ENCODE measurements at places on chromosomes 1 and 21. TPM values are rescaled to one million over a fixed set of nuclear protein-coding genes. Genes with fewer than 3 reads are reported as not detected.

Gene GLUL
- total RNA-seq: 368 TPM

Gene DNASE2B
- total RNA-seq: not detected

Gene IFFO2
- 3.3 TPM for total RNA-seq

Gene MSH4
- total RNA-seq: 0.25 TPM

Gene KLHDC9
- total RNA-seq: 9.1 TPM

Gene ASB17
- total RNA-seq: not detected

Gene SELENON
- 45.2 TPM for total RNA-seq

Gene VTCN1
- not detected for total RNA-seq

Gene ETNK2
- total RNA-seq: 4.4 TPM

Gene ADORA1
- 16.4 TPM for total RNA-seq

Gene MANEAL
- 1.9 TPM for total RNA-seq

Gene BCAR3
- total RNA-seq: 23.5 TPM

Gene DDAH1
- total RNA-seq: 10.1 TPM

Gene ZBTB48
- total RNA-seq: 12.9 TPM

GRCh38 chr1:160208557-160209320 lies 3.6 kb downstream of the PEA15 start:
- H3K36me3 ChIP-seq: peaks cover 32% of the 10 kb centered on the region
- peak overlapping the region; percentile 96 for H3K27ac ChIP-seq
- no peaks in the 10 kb centered on the region for H3K27me3 ChIP-seq
- no peak for DNase-seq
- peak overlapping the region; percentile 95 for H3K4me3 ChIP-seq
- H3K4me1 ChIP-seq: peaks cover 81% of the 10 kb centered on the region

GRCh38 chr1:19347533-19348172 lies 35.5 kb downstream of the SLC66A1 start:
- no peak overlapping the region for H3K4me3 ChIP-seq
- H3K36me3 ChIP-seq: peaks cover 66% of the 10 kb centered on the region
- H3K4me1 ChIP-seq: peaks cover 10% of the 10 kb centered on the region
- H3K27ac ChIP-seq: no peak overlapping the region

- H3K27ac ChIP-seq: no peak overlapping the region
- no peaks in the 10 kb centered on the region for H3K36me3 ChIP-seq
- H3K27me3 ChIP-seq: no peaks in the 10 kb centered on the region
Measured at GRCh38 chr1:172973424-172973823, 77.3 kb downstream of the TNFSF18 start.

GRCh38 chr1:24635195-24635843 lies 7.8 kb upstream of the SRRM1 start:
- H3K4me3 ChIP-seq: no peak overlapping the region
- H3K27me3 ChIP-seq: peaks cover 4% of the 10 kb centered on the region
- peaks cover 3% of the 10 kb centered on the region for H3K4me1 ChIP-seq
- no peaks in the 10 kb centered on the region for H3K36me3 ChIP-seq

- no peak overlapping the region for H3K27ac ChIP-seq
- peak overlapping the region; percentile 94 for H3K4me3 ChIP-seq
- no peak for DNase-seq
- H3K4me1 ChIP-seq: peaks cover 89% of the 10 kb centered on the region
- H3K36me3 ChIP-seq: no peaks in the 10 kb centered on the region
- H3K27me3 ChIP-seq: no peaks in the 10 kb centered on the region
Measured at GRCh38 chr1:8022395-8023286, 3.5 kb downstream of the ERRFI1 start.

GRCh38 chr1:198435056-198435455 lies 105.4 kb downstream of the ATP6V1G3 start:
- no peak overlapping the region for H3K27ac ChIP-seq
- no peak for DNase-seq
- no peaks in the 10 kb centered on the region for H3K4me1 ChIP-seq
- no peak overlapping the region for H3K4me3 ChIP-seq
- H3K27me3 ChIP-seq: no peaks in the 10 kb centered on the region
- no peaks in the 10 kb centered on the region for H3K36me3 ChIP-seq

DNA sequence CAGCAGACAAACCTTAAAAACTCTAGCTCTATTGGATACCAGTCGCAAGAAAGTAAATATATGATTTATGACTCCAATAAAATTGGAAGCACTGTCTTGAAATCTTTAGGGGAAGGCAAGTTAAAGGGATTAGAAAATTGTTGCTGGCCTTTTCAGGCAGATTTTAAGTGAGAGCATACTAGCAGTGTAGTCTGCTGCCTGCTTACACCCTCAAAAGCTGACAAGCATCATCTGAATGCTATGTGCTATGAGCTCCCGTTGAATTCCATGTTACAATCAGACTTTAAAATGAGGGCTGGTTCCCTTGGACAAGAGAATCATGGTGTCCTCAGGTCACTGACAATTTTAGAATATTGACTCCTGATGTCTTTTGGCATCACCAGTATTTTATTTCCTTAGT lies 271.1 kb upstream of the C1orf105 start:
- H3K4me3 ChIP-seq: no peak overlapping the region
- H3K36me3 ChIP-seq: no peaks in the 10 kb centered on the region
- H3K27ac ChIP-seq: no peak overlapping the region
- no peaks in the 10 kb centered on the region for H3K27me3 ChIP-seq

DNA sequence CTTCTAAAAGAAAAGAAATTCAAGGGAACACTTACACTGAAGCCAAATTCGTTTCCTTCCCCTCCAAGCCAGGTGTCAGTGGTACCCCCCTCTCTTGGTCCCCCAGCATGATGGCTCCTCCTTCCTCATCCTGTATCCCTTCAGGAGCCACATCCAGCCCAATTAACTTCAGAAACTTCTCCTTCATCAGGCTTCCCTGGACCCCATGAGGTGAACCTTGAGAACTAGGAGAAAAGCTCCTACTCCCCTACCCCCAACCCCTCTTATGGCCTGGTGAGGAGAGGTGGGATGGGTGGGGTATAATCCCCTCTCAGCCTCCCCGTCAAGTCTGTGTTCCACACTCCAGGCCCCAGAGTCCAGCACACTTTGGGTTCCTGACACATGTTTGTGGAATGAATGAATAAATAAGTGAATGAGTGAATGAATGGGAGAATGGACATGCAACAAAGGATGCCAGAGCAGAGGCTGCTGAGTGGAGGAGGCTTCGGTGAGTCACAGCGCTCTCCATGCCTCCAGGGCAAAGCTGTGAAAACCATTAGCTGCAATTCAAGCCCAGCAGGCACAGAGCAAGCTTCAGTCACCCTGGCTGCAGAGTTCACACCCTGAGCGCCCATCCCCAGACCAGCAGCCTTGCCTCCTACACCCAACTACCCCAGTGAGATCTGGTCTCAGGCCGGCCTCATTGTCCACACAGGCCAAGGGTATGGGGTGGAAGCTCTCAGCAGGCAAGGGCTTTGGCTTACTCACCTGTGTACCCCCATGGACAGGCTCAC lies 43.8 kb downstream of the BATF3 start:
- H3K27me3 ChIP-seq: no peaks in the 10 kb centered on the region
- no peak overlapping the region for H3K27ac ChIP-seq
- DNase-seq: no peak
- H3K4me3 ChIP-seq: no peak overlapping the region

DNA sequence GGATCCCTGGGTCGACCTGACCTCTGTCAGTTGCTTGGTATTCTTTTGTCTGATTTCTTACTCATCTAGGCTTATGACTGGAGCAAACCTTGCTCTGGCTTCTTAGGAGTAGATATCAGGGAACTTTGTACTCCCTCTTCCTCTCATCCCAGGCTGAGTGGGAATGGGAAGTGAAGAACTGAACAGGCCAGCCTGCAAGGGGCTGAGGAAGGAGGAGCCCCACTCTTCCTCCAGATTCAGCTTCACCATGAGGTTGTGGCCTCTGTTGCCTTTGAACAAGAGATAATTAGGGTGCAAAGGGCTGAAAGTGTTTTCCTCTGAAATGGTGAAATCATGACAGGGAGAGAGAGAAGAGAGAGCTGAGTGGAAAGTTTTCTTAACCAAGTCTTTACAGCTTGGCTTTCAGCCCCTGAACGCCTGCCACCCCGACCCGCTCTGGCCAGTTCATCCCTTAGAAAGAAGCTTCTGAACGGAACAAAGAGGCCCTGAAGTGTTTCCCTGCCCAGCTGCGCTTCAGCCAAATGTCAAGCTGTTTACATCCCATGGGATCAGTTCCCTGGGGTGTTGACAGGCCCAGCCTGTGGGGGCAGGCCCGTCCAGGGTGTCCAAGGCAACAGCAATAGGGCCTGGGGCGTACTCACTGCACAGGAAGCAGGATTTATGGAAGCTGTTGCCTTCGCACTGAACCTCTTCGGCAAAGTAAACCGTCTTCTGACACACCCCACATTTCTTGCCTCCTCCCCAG lies 11.2 kb downstream of the CSRP1 start:
- DNase-seq: peak; percentile 83
- H3K27ac ChIP-seq: peak overlapping the region; percentile 86
- peaks cover 10% of the 10 kb centered on the region for H3K36me3 ChIP-seq
- peaks cover 98% of the 10 kb centered on the region for H3K4me1 ChIP-seq

- no peak for DNase-seq
- peaks cover 53% of the 10 kb centered on the region for H3K4me1 ChIP-seq
- no peak overlapping the region for H3K4me3 ChIP-seq
- peaks cover 42% of the 10 kb centered on the region for H3K36me3 ChIP-seq
- no peak overlapping the region for H3K27ac ChIP-seq
Measured at GRCh38 chr21:44970766-44971671, 31.2 kb downstream of the SLX9 start.

DNA sequence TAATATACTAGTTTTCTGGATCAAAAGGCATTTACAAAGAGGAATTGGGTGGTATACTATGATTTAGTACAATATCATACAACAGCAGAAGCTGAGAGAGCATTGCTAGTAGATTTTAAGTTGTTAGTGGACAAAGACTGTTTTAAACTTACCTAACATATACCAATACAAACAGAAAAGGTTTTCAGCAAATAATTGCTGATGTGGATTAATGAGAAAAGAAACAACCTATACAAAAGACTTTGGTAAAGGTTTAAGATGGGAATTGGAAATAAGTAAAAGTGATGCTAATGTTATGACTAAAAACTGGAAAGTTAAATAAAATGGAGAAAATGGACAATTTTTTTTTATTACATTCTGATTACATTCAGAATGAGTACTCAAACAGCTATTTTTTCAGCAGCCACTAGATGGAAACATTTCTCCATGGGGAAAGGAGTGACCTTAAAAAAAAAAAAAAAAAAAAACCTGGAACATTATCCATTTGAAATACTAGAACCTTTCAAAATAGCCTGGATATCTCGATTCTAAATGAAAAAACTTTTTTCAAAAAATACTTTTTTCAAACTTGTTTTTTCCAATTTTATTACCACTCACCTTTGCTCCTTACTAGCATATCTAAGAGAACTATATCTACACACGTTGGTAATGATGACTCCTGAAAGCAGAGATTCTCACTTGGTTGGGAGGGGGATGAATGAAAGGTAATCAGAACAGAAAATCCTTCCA lies 55.4 kb downstream of the EPRS1 start:
- no peak for DNase-seq
- peaks cover 61% of the 10 kb centered on the region for H3K36me3 ChIP-seq
- H3K4me1 ChIP-seq: peaks cover 4% of the 10 kb centered on the region
- H3K27ac ChIP-seq: no peak overlapping the region
- no peaks in the 10 kb centered on the region for H3K27me3 ChIP-seq

DNA sequence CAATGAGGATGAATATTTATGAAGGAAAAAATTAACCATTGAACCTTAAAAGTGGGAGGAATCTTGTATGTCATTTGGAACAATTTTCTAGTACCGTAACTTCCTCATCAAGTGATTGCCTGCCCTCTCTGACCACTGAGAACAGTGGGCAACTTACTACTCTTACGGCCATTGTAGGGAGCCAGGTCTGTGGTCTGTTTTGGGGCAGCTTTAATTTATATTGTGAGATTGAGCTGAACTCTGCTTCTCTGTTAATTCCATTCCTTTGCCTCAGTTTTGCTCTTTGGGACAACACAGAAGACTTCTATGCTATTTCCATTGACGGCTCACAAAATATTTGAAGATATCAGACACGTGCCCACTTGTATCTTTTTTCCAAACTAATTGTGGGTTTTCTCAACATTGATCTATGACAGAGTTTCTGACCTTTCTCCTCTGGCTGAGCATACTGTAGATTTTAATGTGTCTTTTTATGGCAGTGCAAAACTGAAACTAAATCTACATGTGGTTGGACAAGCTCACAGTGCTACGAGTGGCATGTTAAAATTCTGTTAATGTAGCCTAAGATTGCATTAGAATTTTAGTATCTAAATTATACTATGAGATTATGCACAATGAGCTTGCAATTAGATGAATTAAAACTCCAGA lies 27.8 kb upstream of the ZNF281 start:
- DNase-seq: no peak
- no peak overlapping the region for H3K4me3 ChIP-seq
- H3K27ac ChIP-seq: no peak overlapping the region
- no peaks in the 10 kb centered on the region for H3K4me1 ChIP-seq
- no peaks in the 10 kb centered on the region for H3K27me3 ChIP-seq

GRCh38 chr1:210938416-210938925 lies 195.5 kb downstream of the KCNH1 start:
- H3K4me1 ChIP-seq: no peaks in the 10 kb centered on the region
- DNase-seq: no peak
- no peaks in the 10 kb centered on the region for H3K36me3 ChIP-seq
- no peaks in the 10 kb centered on the region for H3K27me3 ChIP-seq
- no peak overlapping the region for H3K27ac ChIP-seq

- H3K4me3 ChIP-seq: no peak overlapping the region
- H3K27ac ChIP-seq: no peak overlapping the region
- H3K4me1 ChIP-seq: no peaks in the 10 kb centered on the region
Measured at GRCh38 chr1:215119719-215120365, 37.3 kb downstream of the KCNK2 start.

DNA sequence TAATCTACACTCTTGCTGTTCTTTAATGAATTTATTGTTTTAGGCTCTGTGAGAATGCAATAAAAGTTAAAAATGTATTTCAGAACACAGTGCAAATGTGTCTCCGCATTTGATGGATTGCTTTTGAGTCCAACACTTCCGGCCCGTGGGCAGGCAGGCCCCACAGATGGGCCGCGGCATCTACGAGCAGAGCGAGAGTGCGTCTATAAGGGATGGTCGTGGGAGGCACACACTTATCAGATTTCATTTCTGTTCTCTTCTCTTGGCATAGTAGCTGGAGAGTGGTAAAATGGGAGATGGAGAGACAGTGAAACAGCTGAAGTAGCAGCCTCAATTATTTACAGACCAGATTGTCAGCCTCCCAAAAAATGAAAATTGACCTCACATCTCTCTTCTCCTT lies 134.2 kb downstream of the NAV1 start:
- H3K4me3 ChIP-seq: no peak overlapping the region
- no peaks in the 10 kb centered on the region for H3K36me3 ChIP-seq
- H3K27ac ChIP-seq: no peak overlapping the region
- no peaks in the 10 kb centered on the region for H3K27me3 ChIP-seq

DNA sequence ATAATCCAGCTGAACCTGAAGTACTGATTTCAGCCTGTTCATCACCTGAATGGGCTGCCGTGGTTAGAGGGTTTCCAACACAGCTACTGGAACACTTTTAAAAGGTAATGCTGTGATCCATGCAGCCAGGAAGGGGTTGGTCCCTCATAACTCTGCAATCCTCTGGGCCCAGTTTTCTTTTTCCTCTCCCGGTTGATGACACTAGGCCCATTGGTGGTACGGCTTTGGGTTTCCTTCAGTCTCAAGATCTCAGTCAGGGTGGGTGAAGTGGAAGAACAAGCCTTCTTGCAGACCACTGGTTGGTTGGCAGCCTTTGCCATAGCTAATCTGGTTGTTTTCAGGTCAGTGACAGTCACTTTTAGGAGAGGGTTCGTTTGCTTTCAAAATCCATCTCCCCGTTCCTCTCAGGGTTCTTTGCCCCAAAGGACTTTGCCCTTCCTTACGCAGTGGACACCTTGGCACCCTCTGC lies 502 bp upstream of the SLC35A3 start:
- peak overlapping the region; percentile 85 for H3K4me3 ChIP-seq
- peaks cover 32% of the 10 kb centered on the region for H3K4me1 ChIP-seq
- DNase-seq: no peak
- peak overlapping the region; percentile 80 for H3K27ac ChIP-seq
